Dermis blood vessel endothelial cell (primary cell): ENCODE measurements at places on chromosomes 4 and X.

DNA sequence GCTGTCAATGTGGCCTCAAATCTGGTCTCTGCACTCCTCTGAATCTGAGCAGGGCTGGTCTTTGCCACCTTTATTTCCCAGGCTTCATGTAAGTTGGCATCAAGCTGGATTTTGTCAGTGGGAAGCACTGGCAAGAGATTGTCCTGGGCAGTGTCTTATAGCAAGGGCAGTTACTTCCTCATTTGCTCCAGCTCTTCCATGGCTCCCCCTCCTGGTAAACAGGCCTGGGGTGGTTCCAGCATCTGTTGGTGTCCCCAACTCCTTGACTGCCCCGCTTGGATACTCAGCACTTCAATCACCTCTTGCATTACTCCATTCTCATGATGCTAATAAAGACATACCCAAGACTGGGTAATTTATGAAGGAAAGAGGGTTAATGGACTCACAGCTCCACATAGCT lies 15.0 kb upstream of the REST start:
- no peak for DNase-seq

DNA sequence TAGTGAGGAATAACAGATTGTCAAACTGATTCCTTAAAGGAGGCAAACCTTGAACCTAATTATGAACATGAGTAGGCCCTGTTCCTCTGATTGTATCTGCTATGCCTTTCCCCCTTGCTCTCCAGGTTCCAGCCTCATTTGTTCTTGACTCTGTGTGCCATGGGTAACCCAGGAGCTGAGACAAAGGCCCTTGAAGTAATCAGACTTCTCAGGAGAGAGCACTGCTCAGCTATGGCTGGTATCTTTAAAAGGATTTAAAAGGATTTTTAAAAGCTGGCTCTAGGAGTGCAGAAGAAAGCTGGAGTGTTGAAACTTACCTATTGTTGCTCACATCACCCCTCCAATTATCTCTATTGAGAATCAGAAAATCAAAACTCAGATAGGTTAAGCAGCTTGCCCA lies 1565.5 kb upstream of the AGA start:
- no peak for DNase-seq

GRCh38 chrX:95721011-95721410 lies 963.6 kb upstream of the DIAPH2 start:
- no peak for DNase-seq

DNA sequence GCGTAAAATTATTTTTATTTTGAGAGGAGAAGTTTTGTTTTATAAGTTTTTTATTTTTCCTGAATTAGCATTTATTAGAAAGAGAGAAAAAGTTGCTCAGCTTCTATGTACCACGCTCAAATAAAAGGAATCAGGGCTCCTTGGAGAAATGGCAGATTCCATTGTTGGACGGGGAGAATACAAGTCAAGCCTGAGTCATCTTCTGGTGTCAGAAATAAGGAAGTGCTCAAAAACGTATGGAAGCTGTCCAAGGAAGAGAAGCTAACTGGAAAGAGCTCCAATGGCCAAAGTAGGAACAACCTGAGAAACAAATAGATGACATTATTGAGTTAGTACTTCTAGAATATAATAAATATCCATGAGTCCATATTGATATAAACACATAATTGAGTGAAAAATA lies 89.3 kb upstream of the NEIL3 start:
- peak; percentile 37 for DNase-seq

DNA sequence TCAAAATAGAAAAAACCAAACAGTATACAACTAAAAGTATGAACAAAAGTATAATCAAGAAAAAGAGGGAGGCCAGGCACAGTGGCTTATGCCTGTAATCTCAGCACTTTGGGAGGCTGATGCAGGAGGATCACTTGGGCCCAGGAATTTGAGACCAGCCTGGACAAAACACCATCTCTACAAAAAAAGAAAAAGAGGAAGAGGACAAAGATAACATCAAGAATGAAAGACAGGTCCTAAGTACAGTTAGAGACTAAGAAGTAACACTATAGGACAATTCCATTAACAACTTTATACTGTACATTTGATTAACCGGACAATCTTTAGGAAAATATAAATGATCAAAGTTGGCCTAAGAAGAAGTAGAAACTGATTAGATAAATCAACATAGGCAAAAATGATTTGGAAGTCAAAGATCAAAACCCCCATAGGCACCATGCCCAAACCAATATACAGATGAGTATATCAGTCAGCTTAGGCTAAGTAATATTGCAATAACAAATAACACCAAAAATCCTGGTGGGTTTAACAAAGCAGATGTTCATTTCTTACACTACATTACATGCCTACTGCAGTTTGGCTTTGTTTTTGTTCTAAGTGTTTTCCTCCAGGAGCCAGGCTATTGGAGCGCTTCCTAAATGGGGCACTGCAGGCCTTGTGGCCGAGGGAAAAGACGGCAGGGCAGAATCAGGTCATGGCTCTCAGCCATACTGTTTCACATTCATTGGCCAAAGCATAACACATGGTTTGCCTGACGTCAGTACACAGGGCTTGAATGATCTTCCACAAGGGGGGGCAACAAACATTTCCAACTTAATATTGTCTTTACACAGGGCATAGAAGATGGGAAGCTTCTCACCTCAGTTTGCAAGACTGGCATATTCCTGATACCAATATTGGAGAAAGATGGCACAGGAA lies 42.2 kb upstream of the HGFAC start:
- DNase-seq = peak; percentile 55

- no peak for DNase-seq
These were observed 38.8 kb downstream of the SLC34A2 start for GRCh38 chr4:25694466-25694865.

DNA sequence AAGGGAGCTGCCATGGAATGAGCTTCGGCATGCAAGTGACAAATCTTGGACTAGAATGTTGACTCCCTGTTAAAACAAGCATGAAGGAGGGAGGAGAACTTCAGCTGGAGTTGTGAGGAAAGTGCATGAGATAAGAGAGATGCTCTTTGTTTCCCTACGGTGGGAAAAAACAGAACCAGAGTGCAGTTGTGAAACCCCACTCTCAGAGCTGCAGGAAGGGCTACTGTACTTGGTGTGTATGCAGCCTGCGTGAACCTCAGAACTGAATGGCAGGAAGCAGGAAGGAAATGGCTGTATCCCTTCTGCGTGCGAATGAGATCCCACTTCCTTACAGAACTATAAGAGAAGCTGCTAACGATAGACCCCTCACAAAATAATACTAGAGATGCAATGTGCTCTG lies 57.2 kb downstream of the EGF start:
- DNase-seq = peak; percentile 79

GRCh38 chrX:106171293-106171820 lies 3.3 kb downstream of the PWWP3B start:
- no peak for DNase-seq

DNA sequence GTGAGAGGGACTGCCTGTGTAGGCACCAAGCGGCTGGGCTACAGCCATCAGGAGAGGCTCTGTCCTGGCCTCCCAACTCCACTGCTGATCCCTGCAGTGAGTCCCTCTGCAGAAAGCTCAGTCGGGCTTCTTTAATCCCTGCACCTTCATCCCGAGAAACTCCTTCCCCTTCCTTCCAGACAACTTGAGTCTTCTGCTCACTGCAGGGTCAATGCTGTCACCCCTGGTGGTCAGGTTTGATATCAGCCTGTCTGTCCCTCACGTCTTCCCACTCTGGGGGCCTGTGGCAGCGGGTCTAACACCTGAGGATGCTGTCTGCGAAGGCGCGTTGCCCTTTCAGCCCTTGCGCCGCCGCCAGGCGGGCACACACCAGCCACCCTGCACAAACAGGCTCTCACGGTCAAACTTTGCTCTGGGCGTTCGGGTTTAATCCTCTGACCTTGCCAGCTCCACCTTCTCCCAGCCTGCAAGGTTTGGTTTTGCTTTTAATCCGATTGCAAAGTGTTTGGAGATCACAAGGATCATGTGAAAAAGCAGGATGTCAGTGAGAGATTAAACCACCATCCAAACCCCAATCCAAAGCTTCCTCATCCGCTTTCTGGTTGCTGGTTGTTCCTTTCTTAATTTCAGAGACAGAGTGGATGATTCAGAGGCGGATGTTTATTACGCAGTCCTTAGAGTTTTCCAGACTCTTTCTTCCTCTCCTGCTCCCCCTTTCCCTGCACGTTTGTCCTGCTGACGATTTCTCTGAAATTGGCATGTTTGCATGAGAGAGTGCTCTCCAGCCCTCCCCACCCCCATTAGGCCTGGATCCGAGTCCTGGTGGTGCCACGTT lies 74.8 kb upstream of the SLC34A2 start:
- no peak for DNase-seq

DNA sequence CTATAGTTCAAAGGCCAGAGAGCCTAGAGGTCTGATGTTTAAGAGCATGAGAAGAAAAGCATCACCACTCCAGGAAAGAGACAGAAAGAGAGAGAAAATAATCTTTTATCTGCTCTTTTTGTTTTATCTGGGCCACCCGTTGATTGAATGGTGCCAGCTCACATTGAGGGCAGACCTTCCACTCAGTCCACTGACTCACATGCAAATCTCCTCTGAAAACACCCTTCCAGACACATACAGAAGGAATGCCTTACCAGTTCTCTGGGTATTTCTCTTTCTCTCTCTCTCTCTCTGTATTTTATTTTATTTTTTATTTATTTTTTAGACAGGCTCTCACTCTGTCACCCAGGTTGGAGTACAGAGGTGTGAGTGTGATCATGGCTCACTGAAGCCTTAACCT lies 252.5 kb downstream of the DTHD1 start:
- DNase-seq = no peak

- no peak for DNase-seq
These were observed 159.1 kb upstream of the LEF1 start for GRCh38 chr4:108327642-108328382.

GRCh38 chr4:10371869-10372471 lies 85.3 kb downstream of the ZNF518B start:
- no peak for DNase-seq

- no peak for DNase-seq
These were observed 413.5 kb upstream of the INTU start for GRCh38 chr4:127219232-127219631.

DNA sequence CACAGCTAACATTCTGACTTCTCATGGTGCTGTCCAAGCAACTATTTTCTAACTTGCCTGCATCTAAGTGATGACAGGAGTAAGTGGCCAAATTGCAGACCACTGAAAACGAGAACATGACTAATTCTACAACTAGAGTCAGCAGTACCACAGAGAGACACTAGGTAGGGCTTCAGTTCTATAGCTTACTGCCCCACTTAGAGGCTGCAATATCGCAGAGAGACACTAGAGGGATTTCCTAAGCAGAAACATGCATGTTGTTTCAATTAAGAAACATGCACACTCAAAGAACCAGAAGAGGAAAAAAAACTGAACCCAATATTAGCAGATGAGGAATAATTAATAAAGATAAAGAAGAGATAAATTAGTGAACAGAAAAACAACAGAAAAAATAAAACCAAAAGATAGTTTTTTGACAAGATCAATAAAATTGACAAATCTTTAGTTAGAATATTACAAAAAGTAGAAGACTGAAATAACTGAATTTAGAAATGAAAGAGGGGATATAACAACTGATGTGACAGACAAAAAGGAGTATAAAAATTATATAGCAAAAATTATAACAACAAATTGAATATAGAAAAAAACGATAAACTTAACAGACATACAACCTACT lies 100.8 kb downstream of the SPIN4 start:
- peak; percentile 85 for DNase-seq

GRCh38 chr4:147747787-147748454 lies 16.0 kb downstream of the ARHGAP10 start:
- no peak for DNase-seq

DNA sequence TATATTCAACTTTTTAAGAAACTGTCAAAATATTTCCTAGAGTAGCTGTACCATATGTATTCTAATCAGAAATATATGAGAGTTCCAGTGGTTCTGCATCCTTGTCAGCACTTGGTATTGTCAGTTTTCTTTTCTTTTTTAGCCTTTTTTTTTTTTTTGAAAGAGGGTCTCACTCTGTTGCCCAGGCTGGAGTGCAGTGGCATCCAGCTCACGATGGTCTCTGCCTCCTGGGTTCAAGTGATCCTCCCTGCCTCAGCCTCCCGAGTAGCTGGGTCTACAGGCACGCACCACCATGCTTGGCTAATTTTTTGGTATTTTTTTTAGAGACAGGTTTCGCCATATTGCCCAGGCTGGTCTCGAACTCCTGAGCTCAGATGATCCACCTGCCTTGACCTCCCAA lies 79.1 kb downstream of the ZFX start:
- DNase-seq = no peak

DNA sequence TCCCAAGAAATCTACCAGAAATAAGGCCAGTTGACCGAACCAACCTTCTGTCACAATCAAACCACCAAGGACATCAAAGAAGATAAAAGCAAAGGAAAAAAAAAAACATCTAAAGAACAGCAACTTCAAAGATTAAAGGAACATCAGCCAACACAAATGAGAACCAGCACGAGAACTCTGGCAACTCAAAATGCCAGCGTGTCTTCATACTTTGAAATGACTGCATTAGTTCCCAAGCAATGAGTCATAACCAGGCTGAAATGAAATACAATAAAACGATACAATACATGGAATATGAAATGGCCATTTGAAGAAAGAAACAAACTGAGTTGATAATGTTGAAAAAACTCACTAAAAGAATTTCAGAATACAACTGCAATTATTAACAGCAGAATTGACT lies 611.6 kb upstream of the GRIA3 start:
- no peak for DNase-seq

- DNase-seq = no peak
These were observed 8.9 kb upstream of the AGA start for GRCh38 chr4:177451108-177451500.

DNA sequence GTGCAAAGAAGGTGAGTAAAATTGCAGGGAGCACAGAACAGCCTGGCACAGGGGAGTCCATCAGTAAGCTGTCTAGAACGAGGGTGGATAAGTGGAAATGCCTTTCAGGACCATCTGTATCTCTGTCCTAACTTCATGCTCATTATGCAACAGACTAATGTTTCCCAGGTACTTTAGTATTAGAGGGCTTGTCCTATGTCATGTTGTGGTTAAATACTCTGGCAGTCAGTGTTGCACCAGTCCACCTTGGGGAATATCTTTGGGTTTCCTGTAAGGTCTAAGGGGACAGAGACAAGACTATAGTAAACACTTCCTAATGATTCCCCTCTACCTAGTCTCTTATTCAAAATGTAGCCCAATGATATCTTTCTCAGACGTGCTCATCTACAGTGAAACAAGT lies 21.3 kb downstream of the NOCT start:
- no peak for DNase-seq
